ENCODE measurements at places on chromosomes 16 and 17. TPM values are rescaled to one million over a fixed set of nuclear protein-coding genes. Genes with fewer than 3 reads are reported as not detected.

The MSLN gene
- not detected for total RNA-seq

The PHOSPHO1 gene
- not detected for total RNA-seq

The TAT gene
- total RNA-seq: not detected

The CFAP97D1 gene
- total RNA-seq: not detected

The PPY gene
- not detected for total RNA-seq

The VWA3A gene
- total RNA-seq: 0.10 TPM

The TP53TG3F gene
- not detected for total RNA-seq

The CANT1 gene
- 54.7 TPM for total RNA-seq

The ADAD2 gene
- total RNA-seq: not detected

The GUCY2D gene
- total RNA-seq: not detected

The CACNG3 gene
- not detected for total RNA-seq

The CLEC18B gene
- total RNA-seq: 0.60 TPM

The KRT17 gene
- 0.24 TPM for total RNA-seq

All from activated T-helper 1 cell treated with anti-CD3 and anti-CD28 coated beads, Interleukin-12 subunit alpha, Interleukin-12 subunit beta, Interleukin-2, Interleukin-4 antibody, amounts not matched to agents 30 ng/mL and 10 ng/mL and 1 ng/mL, durations not matched to agents 14 hours and 24 hours and 36 hours (primary cell).